ENCODE measurements at places on chromosomes 3 and 15.

- no peak for DNase-seq
Observed at GRCh38 chr3:15795651-15796308, 2.0 kb downstream of the ANKRD28 start.

DNA sequence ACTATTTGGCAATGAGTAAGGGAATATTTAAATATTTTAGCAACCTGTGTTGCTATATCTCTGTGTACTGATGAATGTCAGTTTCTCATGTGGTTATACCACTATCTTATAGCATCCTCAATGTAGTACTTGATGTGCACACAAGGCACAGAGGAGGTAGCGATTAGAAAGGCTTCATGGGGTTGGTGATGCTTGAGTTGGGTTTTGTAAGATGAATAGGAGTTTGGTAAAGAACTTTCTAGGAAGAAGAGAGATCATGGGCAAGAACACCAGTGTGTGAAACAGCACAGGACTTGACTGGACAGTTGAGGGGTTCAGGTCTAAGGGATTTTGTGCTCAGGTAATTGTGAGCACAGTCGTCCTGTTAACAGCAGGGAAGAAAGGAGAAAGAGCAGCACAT, 38.1 kb downstream of the LPP start:
- no peak for DNase-seq

DNA sequence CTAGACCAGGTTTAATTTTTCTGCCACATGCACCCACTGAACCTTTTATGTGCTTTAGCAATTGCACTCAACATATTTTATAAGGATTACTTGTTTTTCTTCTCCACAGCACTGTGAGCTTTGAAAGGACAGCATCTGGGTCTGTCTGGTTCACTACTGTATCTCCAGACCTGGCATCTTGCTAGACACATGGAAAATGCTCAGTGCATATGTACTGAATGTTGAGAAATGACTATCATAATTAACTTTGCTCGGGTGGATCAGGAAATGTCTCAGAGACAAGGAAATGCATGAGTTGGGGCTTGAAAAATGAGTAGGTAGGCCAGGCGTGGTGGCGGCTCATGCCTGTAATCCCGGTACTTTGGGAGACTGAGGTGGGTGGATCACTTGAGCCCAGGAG, 40.2 kb downstream of the DOCK3 start:
- no peak for DNase-seq

- DNase-seq = no peak
Observed at GRCh38 chr15:67584157-67584556, 41.7 kb downstream of the MAP2K5 start.

DNA sequence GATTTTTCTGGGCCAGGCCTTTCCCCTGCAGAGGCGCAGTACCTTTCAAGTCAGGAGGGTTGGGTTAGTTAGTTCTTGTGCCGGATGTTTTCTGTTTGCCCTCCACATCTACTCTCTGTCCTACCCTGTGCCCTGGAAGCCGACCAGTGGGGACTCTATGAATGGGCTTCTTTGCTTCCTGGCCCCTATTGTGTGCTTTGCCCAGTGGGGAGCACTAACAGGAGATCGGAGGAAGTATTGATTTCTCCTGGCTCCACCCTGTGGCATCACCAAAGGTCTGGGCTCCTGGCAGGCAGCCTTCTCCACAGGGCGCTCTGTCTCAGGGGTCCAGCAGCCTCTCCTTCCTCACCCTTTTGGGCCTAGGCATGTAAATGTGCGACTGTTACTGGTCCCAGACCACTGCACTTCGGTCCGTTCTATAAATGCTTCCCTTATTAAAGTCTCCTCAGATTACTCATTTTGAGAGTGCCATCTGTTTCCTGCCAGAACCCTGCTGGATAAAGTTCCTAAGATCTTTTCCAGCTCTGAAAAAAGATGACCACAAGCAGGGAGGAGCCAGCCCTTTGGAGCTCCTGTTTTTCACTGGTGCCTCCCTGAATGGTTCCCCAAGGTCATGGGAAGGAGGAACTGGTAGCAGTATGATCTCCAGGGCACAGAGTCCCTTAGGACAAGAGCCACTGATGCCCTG, 44.5 kb downstream of the CTDSPL start:
- no peak for DNase-seq

GRCh38 chr15:47924381-47924780, 196.4 kb upstream of the SLC24A5 start:
- no peak for DNase-seq

- DNase-seq = peak; percentile 38
Observed at GRCh38 chr3:178084938-178085816, 451.1 kb upstream of the KCNMB2 start.

DNA sequence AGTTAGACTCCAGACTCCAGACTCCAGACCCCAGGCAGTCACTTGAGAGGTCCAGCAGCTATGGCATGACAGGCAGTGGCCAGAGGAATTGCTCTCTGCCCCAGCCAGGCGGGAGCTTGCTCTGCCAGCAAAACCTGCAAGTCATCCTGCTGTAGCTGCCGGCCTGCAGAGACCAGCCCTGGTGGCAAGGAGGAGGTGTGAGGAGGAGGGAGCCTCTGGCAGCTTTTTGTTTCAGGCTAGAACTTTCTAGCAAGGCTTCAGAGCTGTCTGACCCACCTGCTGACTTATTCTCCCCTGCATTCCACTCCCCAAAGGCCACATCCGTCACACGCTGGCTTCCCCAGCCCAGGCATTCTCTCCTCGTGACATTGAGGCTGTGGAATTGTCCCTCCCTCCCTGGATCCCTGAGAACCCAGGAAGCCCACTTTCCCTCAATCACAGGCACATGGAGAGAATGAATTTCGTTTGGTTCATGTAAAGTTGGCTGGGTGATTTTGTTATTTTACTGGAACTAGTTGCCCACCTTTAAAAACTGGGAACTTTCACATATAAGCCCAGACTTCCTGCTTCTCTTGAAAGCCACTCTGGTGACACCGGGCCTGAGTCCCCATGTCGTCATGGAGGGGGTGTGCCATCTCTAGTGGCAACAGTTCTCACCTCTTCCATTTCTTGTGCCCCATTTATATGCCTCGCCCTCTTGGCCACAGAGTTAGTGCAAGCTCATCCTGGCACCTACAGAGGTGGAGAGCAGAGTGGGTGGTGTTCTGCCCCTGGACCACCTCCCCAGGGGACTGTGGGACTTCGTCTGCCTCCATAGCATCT, 82.7 kb downstream of the ABHD5 start:
- DNase-seq = no peak

DNA sequence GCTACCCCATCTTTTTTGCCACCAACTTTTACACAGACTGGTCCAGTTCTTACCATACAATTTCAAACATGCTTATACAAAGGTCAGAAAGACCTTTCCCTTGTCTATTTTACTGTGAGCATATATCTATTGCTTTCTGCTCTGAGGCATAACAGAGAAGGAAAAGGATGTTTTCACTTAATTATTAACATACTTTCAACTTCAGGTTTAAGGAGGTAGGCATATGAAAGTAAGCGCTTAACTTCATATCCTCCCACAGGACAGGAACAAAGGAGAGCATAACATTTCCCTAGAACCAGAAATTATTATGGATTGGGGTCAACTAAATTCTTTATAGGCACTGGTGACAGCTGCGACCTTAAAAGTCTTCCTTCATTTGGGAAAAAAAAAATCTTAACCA, 1.1 kb downstream of the MYEF2 start:
- DNase-seq = no peak

- DNase-seq = no peak
Observed at GRCh38 chr15:58582160-58582559, 150.4 kb downstream of the LIPC start.

DNA sequence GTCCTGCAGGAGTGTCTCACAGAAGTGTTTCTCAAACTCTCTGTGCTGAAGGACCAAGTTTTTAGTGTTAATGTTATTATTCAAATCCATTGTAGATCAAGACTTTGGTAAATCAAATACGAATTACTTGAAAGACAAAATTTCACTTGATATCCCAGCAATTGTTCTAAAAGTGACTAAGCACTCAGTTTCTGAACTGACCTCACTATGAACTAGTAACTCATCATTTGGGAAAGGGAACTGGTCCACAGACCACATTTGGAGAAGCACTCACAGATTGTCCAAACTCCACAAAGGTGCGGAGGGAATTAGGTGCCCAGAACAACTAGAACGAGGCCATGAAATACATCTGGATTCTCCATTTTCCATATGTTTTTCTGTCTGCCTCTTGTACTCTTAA, 25.6 kb downstream of the FAM43A start:
- DNase-seq = no peak

Measured in stimulated activated CD4-positive, alpha-beta T cell treated with anti-CD3 and anti-CD28 coated beads, Interleukin-4, amount 100 ng/mL, for 1 hour (primary cell).